ENCODE measurements at places on chromosomes 1 and 21.
A peak's percentile ranks its signal among the peaks of the same experiment; 100 is the strongest.

DNA sequence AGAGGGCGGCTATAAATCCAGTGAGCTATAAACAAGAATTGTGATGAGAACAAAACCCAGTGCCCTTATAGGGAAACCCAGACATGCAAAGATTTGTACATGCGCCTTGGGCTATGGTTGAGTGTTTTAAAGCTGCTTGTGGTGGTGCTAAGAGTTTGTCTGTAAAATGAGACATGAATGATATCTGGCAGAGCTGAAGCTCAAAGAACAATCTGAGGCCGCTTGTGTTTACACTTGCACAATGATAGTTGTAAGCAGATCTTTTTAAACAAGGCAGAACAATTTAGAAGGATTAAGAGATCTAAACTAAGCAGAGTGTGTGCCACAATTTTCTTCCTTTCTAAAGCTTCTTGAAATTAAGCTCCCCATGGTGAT is 80.4 kb upstream of the ADAMTS5 start:
- no peak for DNase-seq

GRCh38 chr1:15459771-15460707 is 3.5 kb downstream of the CELA2A start:
- DNase-seq, result no peak

DNA sequence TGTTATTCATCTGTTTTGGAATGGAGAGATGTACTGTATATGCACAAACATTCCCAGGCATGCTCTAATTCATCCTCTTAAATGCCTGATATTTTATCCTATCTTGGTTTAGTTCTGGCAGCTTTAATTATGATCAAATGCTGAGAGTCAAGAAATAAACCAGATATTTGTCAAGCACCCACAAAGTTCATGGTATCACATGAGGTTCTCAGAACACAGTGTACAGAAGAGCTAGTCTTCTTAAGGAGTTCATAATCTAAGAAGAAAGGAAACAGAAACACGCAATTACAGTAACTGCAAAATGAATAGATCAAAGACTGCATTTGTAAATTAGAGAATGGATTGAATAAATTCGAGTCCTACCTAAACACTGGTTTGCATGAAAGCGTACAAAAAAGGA is 58.3 kb upstream of the KCNH1 start:
- no peak for DNase-seq

- no peak for DNase-seq
Observed at GRCh38 chr1:205446828-205447227, 9.0 kb downstream of the BLACAT1 start.

GRCh38 chr1:32398401-32398800 is 4.2 kb upstream of the BSDC1 start:
- no peak for DNase-seq

- DNase-seq, result no peak
Observed at GRCh38 chr1:6198646-6199297, 623 bp downstream of the RPL22 start.

- no peak for DNase-seq
Observed at GRCh38 chr1:162014202-162014601, 9.5 kb downstream of the OLFML2B start.

DNA sequence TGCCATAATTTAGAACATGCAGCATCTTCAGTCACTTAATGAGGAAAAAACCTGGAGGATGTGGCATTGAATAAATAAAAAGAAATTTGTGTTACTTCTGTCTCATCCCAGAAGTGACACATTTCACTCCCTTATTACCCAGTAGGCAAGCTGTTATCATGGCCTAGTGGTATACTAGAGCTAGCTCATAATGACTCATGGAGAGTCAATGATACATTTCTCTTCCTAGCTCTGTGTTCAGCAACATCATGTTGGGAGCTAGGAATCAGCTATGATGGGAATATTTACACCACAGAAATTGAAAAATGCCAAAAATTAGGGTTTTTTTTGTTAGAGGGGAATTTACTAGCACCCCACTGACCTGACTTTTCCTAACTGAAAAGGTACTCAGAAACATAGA is 182.7 kb downstream of the HMCN1 start:
- DNase-seq, result no peak

GRCh38 chr21:42670884-42671283 is 17.5 kb downstream of the PDE9A start:
- DNase-seq, result no peak

GRCh38 chr1:12409681-12410080 is 179.9 kb downstream of the VPS13D start:
- no peak for DNase-seq

DNA sequence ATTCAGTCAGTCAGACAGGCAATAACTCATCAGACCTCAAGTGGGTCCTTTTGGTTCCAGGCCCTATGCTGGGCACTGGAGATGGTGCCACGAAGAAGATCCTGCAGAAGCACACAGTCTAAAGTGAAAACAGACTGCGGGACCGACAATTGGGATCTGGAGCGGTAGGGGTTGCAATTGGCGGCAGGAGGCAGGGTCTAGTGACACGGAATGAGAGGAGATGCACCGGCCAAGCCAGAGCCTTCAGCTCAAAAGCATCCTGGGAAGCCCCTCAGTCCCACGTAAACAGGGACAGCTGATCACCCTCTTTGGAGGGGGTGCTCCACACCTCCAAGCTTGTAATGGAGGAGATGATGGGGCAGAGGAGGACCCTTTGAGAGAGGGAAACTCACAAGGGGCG is 56.2 kb downstream of the KLHDC7A start:
- no peak for DNase-seq

GRCh38 chr21:37582590-37582989 is 216.0 kb downstream of the DYRK1A start:
- no peak for DNase-seq

DNA sequence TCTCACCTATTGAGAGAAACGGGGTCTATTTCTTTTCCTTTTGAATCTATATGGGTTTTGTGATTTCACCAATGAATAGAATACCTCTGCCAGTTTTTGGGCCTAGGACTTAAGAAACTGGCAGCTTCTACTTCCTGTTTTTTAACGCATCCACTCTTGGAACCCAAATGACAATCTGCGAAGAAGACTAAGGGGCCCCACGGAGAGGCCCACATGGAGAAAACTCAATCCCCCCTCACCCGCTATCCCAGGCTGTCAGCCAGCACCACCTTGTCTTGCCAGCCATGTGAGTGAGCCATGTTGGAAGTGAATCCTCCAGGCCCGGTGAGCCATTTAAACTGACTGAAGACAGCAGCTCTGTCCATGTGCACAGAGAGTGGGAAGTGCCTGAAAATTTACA is 3.6 kb upstream of the HENMT1 start:
- DNase-seq, result no peak

- no peak for DNase-seq
Observed at GRCh38 chr21:46421756-46422555, 36.7 kb upstream of the DIP2A start.

DNA sequence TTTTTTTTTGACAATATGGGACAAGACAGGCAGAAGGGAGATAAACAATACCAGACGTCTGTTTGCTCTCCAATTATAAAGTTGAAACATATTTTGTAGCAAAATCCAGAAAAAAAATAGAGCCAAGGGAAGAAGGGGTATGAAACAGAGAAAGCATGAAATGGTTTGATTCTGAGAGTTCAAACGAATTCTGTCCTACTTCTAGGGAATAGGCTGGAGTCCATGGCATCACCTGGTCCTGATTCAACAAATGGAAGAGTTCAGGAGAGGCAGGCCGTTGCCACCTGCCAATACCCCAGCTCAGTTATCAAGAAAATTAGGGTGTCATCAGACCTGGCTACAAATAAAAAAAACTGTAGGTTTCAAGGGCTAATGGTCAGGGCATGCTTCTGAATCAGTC is 71.8 kb downstream of the CLSTN1 start:
- no peak for DNase-seq

DNA sequence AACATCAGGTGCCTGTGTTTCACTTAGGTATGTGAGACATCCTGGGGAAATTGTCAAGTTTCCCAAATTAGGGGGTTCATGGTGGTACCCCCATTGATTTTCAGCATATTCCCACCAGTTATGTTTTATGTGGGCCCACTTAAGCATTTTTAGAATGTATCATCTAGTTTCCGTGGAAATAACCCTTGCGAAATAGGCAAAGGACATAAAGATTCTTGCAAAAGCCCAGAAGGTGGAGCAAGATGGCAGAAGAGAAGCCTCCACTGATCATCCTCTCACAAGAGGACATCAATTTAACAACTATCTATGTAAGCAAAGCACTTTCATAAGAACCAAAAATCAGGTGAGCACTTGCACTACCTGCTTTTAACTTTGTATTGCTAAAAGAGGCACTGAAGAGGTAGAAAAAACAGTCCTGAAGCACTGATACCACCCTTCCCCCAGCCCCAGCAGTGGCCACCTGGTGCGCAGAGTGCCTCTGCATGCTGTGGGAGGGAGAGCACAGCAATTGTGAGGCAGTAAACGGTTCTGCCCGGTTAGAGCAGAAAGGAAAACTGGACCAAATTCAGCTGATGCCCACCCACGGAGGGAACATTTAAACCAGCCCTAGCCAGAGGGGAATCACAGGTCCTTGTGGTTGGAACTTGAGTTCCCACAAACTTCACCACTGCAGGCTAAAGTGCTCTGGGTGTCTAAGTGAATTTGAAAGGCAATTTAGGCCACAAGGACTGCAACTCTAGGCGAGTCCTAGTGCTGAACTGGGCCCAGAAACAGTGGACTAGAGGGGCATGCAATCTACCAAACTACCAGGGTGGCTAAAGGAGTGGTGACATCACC is 23.2 kb downstream of the MCOLN2 start:
- DNase-seq, result no peak

- no peak for DNase-seq
Observed at GRCh38 chr1:38003261-38004250, 1.8 kb downstream of the FHL3 start.

DNA sequence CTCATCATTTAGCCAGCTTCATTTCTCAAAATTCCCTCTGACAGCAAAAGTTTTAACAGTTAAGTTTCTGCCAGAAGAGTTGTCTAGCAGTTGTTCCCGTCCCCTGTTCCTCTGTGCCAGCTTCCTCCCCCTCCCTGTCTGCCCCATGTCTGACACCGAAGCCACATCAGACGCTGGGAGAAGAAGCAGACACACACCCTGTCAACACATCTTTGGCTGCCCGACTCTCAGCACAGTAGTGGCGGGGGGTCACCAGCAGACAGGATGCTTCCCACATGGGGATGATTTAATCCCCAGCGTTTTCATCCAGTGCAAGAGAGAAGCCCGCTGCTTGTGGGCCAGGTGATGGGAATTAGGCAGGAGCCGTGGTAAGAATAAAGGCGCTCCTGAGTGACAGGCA is 379.4 kb upstream of the RUNX1 start:
- DNase-seq, result peak; percentile 18

DNA sequence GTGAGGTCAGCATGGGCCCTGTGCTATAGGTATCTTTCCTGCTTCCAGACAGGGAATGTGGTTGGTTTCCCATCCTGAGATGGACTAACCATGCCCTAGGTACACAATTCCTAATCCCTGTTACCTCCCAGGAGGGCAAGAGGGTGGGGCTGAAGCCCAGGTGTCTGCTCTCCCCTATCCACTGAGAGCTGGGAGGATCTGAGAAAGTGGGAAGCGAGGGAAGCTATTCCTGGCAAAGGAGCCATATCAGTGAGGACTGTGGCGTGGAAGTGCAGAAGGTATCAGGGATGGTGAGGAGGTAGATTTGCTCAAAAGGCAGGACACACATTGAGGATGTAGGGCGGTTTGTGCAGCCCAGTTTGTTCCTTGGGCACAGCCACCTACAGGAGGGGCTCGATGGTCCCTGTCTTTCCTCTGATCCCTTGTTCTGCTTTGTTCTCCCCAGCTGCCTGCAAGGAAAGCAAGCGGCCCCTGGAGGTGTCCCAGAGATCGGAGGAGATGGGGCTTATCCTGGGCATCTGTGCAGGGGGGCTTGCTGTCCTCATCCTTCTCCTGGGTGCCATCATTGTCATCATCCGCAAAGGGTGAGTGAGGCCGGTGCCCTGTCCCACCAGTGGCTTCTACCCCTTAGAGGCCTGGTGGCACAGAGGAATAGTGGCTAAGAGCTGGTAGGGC is 48.1 kb downstream of the PTPRU start:
- DNase-seq, result no peak

GRCh38 chr1:83692524-83693381 is 306.2 kb downstream of the TTLL7 start:
- DNase-seq, result no peak

DNA sequence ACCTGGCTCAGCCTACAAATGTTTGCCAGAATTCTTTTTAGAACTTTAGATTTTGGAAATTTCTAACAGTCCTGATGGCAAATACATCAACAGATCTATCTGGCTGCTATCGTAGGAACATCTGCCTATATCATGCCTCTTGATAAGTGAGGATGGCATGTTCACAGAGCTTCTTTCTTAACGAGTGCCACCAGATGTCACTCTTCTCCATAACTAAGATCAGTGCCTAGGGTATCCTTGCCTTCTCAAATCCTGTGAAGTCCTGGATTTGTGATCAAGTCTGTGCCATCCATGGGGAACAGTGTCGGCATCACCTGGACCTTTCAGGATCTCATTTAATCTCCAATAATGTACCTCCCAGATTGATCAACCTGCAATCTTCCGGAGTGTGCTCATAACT is 36.5 kb upstream of the CD5L start:
- no peak for DNase-seq

GRCh38 chr1:234920136-234920842 is 208.3 kb downstream of the TOMM20 start:
- DNase-seq, result no peak

DNA sequence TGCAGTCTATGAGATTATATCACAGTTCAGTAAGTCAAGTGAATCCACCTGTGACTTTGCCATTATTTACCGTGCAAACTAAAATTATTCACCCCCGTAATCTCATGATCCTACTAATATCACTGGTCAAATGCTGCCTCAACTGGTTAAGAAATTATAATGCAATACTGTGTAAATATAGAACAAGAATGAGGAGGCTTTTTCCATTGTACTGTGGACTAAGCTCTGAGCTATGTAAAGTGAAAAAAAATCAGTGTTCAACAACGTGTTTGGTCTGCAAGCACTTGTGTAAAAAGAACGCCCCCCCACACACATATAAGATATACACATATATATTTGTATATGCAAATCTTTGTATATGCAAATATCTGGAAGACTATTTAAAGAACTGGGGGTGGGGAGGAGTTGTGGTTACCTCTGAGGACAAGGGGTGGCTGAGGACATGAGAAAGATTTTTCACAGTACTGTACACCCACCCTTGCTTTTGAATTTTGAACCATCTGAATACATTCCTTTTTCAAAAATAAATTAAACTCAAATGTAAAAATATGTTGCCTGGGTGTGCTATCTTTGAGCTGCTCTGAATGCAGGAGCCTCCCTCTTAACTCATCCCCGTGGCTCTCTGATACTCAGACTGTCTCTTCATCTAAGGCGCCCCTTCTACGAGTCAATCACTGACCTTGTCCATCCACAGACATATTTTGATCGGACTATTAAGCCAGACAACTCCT is 57.0 kb downstream of the PTP4A2 start:
- DNase-seq, result no peak
